ENCODE measurements at places on chromosomes 3 and 15. TPM values are rescaled to one million over a fixed set of nuclear protein-coding genes. Genes with fewer than 3 reads are reported as not detected.

Gene ITGA11
- 1.1 TPM for total RNA-seq

Gene SNRPN
- 54.6 TPM for total RNA-seq

Gene HCLS1
- total RNA-seq = 339 TPM

DNA sequence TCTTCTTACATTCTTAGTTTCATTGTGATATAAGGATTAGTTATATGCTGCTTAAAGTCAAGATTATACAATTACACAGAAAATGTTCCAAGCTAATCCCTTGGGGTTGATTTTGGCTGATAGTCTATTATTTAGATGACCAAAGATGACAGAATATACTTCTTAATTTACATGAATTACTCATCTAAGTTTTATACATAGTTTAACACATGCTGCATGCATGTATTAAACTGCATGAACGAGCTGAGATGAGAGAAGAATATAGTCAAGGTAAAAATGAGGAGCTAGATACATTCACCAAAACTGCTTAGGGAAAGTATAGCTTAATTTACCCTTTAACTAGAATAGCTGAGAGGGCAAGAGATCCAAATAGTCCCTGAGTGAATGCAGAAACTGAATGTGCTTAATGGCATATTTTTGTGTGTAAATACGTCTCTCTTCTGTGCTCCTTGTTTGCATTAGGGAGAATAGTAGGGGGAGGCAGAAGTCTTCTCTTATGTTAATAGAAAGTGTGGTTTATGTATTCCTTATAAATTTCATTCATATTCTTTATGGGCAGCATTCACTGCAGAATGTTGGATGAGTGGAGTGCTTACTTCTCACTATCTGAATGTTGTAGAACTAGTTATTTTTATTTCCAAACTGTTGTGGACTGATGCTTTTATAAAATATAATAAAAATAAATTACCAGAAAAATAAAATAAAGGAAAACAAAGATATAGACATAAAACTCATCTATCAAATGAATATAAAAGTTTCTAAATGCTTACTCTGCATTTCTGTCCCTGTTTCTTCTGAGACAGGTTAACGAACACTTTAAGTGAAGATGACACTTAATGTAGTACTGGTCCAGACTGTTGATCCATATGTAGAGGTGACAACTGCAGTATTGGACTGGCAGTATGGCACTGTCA, 327.8 kb downstream of the RBMS3 start:
- H3K27ac ChIP-seq = no peak overlapping the region
- no peak overlapping the region for H3K4me3 ChIP-seq
- no peak for DNase-seq
- H3K36me3 ChIP-seq = no peaks in the 10 kb centered on the region

- no peaks in the 10 kb centered on the region for H3K36me3 ChIP-seq
- DNase-seq = peak; percentile 37
- peaks cover 26% of the 10 kb centered on the region for H3K27me3 ChIP-seq
- peak overlapping the region; percentile 65 for H3K27ac ChIP-seq
- peaks cover 17% of the 10 kb centered on the region for H3K4me1 ChIP-seq
Measured at GRCh38 chr3:193776626-193777358, 183.8 kb downstream of the OPA1 start.

DNA sequence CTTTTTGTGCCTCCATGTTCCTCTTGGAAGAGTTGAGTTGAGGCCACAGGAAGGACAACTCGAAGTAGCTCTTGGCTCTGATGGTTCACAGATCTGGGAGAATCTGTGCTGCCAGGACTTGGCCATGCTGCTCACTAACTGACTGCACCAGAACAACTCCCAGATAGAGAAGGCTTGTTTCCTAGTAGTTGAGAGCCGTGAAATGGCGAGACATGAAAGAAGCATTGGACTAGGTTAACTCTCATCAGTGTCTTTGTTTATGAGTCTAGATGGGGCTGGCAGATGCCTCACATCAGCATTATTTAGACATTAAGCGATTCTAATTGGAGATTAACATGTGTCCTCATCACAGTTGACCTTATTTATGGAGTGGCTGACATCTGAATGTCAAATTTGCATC, 92.9 kb upstream of the AGBL1 start:
- no peaks in the 10 kb centered on the region for H3K27me3 ChIP-seq
- no peaks in the 10 kb centered on the region for H3K4me1 ChIP-seq
- no peaks in the 10 kb centered on the region for H3K36me3 ChIP-seq

DNA sequence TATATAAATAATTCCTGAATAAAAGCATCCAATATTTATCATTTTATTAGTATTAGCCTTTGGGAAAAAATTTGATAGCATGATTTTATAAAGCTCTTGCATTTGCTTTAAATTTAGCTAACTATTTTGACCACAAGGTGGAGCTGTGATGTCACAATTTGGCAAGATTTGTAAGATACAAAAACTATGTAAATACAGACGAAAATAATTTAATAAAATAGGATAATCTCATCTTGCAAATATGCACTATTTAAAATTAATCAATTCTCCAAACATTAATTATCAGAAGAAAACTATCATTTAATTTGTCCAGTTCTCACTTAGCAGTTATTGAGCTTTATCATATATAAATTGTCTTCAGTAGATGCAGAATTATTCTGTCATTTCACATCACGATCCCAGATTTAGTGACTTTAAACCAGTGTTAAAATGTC, 95.4 kb downstream of the PLOD2 start:
- no peak overlapping the region for H3K27ac ChIP-seq
- no peaks in the 10 kb centered on the region for H3K4me1 ChIP-seq
- no peaks in the 10 kb centered on the region for H3K27me3 ChIP-seq
- no peaks in the 10 kb centered on the region for H3K36me3 ChIP-seq
